ENCODE measurements at places on chromosomes 7 and 10. TPM values are rescaled to one million over a fixed set of nuclear protein-coding genes. Genes with fewer than 3 reads are reported as not detected.

GRCh38 chr7:117412390-117412789 lies 14.9 kb downstream of the ASZ1 start:
- H3K27ac ChIP-seq = no peak overlapping the region
- no peaks in the 10 kb centered on the region for H3K27me3 ChIP-seq
- no peaks in the 10 kb centered on the region for H3K36me3 ChIP-seq

DNA sequence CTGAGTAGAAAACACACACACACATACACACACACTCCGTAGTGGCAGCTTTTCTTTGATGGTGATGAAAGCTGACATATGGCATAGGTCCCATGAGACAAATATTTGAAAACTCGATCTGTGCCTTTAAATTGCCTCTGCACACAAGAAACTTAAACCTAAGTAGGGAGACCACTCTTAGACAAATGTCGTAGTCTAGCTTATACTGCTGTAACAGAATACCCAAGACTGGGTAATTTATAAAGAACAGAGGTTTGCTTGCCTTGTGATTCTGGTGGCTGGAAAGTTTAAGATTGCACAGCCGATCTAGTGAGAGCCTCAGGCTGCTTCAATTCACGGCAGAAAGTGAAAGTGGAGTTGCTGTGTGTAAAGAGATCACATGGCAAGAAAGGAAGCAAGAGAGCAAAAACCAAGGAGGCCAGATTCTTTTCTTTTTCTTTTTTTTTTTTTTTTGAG lies 489.4 kb upstream of the SORCS1 start:
- no peaks in the 10 kb centered on the region for H3K36me3 ChIP-seq
- no peaks in the 10 kb centered on the region for H3K4me1 ChIP-seq
- H3K4me3 ChIP-seq = peak overlapping the region; percentile 16
- H3K27ac ChIP-seq = peak overlapping the region; percentile 34
- DNase-seq = peak; percentile 8

The RARRES2 gene
- total RNA-seq = 162 TPM

- no peak for DNase-seq
- H3K4me3 ChIP-seq = no peak overlapping the region
- no peaks in the 10 kb centered on the region for H3K36me3 ChIP-seq
- H3K4me1 ChIP-seq = no peaks in the 10 kb centered on the region
Measured at GRCh38 chr7:28587211-28587610, 174.9 kb downstream of the CREB5 start.

- H3K36me3 ChIP-seq = no peaks in the 10 kb centered on the region
- DNase-seq = no peak
- H3K27me3 ChIP-seq = no peaks in the 10 kb centered on the region
- no peak overlapping the region for H3K4me3 ChIP-seq
- no peak overlapping the region for H3K27ac ChIP-seq
- H3K4me1 ChIP-seq = no peaks in the 10 kb centered on the region
Measured at GRCh38 chr10:59595593-59595992, 114.1 kb downstream of the SLC16A9 start.

DNA sequence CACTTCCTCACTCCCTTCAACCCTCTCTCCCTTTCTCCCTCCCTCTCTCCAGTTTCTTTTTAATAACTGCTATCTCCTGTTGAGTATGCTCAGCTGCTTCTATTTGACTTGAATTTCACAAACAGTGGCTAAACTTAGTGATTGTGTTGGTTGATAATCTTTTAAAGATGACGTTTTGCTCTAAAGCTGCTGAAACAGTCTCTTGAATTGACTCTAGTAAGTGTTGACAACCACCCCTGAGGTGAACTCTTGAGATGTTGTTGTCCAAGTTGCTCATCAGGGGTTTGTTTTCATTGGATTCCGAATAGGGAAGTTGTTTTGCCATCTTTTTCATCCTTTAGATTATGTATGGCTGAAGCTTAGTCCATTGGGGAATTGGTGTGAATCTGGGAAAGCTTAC lies 176.2 kb downstream of the TWIST1 start:
- H3K27me3 ChIP-seq = no peaks in the 10 kb centered on the region
- no peak overlapping the region for H3K27ac ChIP-seq
- H3K36me3 ChIP-seq = no peaks in the 10 kb centered on the region
- no peaks in the 10 kb centered on the region for H3K4me1 ChIP-seq
- H3K4me3 ChIP-seq = no peak overlapping the region

The TAS2R41 gene
- not detected for total RNA-seq

The PSMG3 gene
- 22.4 TPM for total RNA-seq

DNA sequence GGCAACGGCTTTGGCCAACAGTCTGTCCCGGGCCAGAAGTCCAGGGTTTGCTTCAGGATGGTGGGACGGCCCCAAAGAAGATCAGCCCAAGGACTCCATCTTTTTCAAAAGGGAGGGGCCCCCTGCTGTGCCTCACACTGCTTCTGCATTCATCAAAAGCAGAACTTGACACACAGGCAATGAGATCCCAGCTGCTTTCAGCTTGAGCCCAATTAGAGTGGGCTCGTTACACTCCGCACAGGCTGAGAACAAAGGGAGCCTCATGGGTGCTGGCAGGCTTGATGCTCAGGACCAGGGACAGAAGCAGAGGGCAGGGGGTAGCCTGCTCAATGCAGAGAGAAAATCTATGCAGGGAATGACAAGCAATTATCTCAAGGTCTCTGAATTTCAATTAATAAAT lies 45.5 kb downstream of the VOPP1 start:
- no peaks in the 10 kb centered on the region for H3K27me3 ChIP-seq
- no peak overlapping the region for H3K4me3 ChIP-seq
- no peaks in the 10 kb centered on the region for H3K36me3 ChIP-seq

DNA sequence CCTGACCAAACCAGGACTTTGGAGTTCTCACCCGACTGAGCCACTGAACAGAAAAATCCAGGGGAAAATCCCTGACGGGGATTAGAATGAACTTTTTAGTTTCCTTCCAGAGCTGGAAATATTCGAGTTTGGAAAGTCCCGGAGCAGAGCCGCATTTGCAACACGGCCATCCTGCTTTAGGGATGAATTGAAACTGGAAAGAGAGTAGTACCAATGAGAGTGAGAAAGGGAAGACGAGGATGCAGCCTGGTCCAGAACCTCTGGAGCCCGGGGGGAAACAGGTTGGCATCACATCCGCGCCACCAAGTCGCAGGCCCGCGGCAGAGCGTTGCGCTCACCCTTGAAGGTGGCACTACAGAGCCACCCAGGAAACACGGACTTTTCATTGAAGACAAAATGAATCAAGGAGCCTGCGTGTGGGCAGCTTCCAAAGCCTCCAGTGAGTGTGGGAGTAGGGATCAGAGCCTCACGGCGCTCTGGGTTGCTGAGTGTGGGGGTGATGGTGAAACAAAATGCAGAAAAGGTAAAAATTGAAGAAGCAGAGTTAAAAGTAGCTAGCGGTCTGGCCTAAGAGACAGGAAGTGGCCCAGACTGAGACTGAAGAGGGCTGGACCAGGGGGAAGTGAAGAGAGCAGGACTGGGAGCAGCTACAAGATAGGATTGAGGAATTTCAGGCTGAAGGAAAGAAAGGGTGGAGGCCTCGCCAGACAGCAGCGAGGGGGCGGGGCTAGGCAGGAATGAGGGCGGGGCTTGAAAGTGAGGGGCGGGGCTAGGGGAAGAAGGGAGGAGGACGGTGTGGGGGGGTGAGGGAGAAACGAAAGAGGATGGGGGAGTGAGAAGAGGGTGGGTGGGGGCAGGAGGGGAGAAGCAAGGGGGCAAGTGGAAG lies 1.8 kb downstream of the SMURF1 start:
- peak; percentile 63 for DNase-seq
- peak overlapping the region; percentile 90 for H3K4me3 ChIP-seq
- peak overlapping the region; percentile 96 for H3K27ac ChIP-seq
- H3K36me3 ChIP-seq = no peaks in the 10 kb centered on the region
- H3K27me3 ChIP-seq = no peaks in the 10 kb centered on the region
- H3K4me1 ChIP-seq = peaks cover 49% of the 10 kb centered on the region

- no peak overlapping the region for H3K27ac ChIP-seq
- no peaks in the 10 kb centered on the region for H3K4me1 ChIP-seq
- H3K36me3 ChIP-seq = no peaks in the 10 kb centered on the region
- H3K27me3 ChIP-seq = no peaks in the 10 kb centered on the region
Measured at GRCh38 chr7:3200504-3200903, 100.5 kb upstream of the SDK1 start.

GRCh38 chr10:122986335-122986734 lies 6.1 kb downstream of the PSTK start:
- no peak overlapping the region for H3K4me3 ChIP-seq
- no peak for DNase-seq
- H3K27me3 ChIP-seq = no peaks in the 10 kb centered on the region
- H3K27ac ChIP-seq = no peak overlapping the region

DNA sequence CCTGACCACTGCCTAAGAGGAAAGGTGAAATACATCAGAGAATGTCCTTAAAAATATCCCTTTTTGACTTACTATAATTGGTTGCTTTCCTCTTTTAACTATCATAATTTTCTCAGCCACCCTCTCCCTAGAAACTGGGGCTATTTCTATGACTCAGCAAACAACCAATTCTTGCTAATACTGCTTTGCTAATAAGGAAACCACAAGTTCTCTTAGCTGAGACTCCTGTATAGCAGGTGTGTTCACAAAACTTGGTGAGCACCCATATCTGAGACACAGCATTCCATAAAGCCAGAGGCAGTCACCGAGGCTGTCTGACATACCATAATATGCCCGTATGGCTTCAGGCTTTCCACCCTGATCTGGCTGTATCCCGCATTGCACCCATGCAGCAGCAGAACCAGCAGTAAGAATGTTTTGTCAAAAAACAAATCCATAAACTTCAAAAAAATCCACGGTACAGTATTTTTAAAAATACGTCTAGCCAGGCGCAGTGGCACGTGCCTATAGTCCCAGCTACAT lies 191.7 kb upstream of the C7orf33 start:
- H3K27me3 ChIP-seq = peaks cover 74% of the 10 kb centered on the region
- no peaks in the 10 kb centered on the region for H3K4me1 ChIP-seq
- no peak for DNase-seq
- no peak overlapping the region for H3K27ac ChIP-seq

DNA sequence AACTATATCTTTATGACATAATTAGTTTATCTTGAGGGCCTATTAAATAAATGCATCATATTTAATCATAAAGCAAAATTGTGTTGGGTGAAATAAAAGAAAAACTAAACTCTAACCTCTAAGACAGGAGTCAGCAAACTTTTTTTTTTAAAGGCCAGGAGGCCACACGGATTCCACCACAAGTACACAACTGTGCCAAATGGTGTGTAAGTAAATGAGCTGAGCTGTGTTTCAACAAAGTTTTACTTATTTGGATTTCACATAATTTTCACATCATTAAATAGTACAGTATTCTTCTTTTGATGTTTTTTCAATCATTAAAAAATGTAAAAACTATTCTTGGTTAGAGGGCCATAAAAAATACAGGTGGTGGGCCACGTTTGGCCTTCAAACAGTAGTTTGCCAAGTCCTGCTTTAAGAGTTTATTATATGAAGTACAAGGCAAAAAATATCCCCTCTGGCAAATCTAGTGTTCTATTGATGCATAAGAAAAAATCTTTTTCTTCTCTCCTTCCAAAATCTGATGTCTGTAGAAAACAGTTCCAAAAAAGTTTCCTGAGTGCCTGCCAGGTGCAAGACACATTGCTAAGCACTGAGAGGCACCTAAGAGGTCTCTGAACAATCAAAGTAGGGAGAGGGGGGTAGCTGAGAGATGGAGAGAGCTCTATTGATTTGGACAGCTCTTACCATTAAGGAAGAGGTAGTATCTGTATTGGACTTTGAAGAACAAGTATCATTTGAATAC lies 26.5 kb upstream of the SPOCK2 start:
- no peak overlapping the region for H3K27ac ChIP-seq
- no peaks in the 10 kb centered on the region for H3K27me3 ChIP-seq
- H3K4me3 ChIP-seq = no peak overlapping the region
- no peaks in the 10 kb centered on the region for H3K36me3 ChIP-seq
- DNase-seq = no peak
- no peaks in the 10 kb centered on the region for H3K4me1 ChIP-seq

GRCh38 chr7:122688400-122688998 lies 10.4 kb downstream of the RNF133 start:
- no peak overlapping the region for H3K4me3 ChIP-seq
- DNase-seq = no peak
- H3K27me3 ChIP-seq = no peaks in the 10 kb centered on the region
- H3K36me3 ChIP-seq = no peaks in the 10 kb centered on the region

DNA sequence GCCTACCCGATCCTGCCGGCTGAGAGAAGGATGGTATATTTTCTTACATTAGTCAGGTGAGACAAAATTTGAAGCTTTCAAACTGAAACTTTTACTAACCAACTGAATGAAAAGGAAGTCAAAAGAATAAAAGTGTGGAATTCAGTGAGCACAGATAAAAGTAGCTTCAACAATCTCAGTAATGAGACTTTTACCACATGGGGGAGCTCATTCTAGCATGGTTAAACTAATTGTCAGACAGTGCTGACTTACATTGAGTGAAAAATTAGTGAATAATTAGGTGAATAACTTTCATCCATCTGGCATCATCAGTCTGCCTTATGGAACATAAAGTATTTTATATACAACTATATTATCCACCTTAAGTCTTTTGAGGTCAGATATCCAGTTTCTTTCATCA lies 8.4 kb downstream of the FAM237B start:
- H3K36me3 ChIP-seq = no peaks in the 10 kb centered on the region
- H3K27me3 ChIP-seq = peaks cover 7% of the 10 kb centered on the region
- H3K27ac ChIP-seq = no peak overlapping the region

- no peak for DNase-seq
- no peaks in the 10 kb centered on the region for H3K36me3 ChIP-seq
- H3K4me3 ChIP-seq = no peak overlapping the region
- H3K27ac ChIP-seq = no peak overlapping the region
- H3K4me1 ChIP-seq = no peaks in the 10 kb centered on the region
Measured at GRCh38 chr7:37052705-37053104, 328.4 kb upstream of the AOAH start.

DNA sequence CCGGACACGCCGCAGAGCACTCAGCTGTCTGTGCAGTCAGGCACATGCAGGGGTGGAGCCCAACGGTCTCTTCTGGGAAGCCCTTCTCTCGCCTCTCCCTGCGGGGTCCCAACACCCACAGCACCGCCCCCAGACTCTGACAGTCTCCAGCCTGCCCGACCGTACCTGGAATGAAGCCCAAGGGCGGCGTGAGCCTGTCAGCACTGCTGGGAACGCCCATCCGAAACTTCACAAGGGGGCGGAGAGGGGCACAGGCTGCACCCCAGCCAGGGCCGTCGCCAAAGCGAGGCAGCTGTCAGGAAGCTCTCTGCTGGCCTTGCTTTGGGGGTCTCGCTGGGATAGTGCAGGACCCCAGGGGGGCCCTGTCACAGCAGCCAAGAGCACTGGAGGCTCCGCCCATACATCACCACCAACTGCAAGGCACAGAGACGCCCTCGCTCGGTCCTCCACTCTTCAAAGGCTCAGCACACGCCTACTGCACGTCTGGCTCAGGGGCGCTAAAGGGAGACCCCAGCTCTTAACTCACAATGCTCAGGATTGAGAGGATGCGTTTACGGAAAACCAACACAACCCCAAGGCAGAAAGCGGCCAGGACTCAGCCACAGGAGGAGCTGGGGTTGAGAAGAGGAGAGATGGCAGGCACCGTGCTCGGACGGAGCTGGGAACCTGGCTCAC lies 30.9 kb downstream of the MAD1L1 start:
- no peak for DNase-seq
- H3K4me1 ChIP-seq = peaks cover 3% of the 10 kb centered on the region
- H3K27me3 ChIP-seq = no peaks in the 10 kb centered on the region
- H3K27ac ChIP-seq = no peak overlapping the region
- no peaks in the 10 kb centered on the region for H3K36me3 ChIP-seq
